ENCODE measurements at places on chromosomes 5 and 9.

DNA sequence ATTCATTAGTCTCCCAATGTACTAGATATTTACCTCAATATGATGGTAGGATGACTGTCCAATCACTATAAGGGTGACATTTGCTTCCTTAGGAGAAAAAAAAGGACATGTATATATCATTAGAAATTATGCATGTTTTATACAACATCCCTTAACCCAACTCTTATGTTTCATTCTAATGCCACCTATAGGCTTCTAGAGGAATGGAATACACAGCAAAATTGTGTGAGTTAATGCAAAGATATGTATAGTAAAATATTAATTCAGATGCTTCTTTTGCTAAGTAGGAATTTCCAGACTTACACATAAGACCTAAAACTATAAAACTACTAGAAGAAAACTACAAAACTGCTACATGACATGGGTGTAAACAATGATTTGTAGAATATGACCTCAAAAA, 3.5 kb downstream of the PRXL2C start:
- DNase-seq: no peak

GRCh38 chr9:125683486-125683885, 23.5 kb downstream of the MAPKAP1 start:
- DNase-seq: no peak

DNA sequence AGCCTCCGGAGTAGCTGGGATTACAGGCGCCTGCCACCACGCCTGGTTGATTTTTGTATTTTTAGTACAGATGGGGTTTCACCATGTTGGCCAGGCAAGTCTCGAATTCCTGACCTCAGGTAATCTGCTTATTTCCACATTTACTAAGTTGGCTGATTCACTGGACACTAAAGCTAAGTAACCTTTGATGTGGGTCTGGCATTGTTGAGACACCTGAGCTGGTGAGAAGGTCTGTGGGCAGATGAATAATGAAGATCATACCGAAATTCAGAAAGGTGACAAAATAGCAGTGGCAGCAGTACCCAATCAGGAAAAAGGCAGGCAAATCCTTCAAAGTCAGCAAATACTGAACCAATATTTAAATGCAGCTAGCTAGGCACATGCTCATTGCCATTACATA, 210.6 kb upstream of the ZNF608 start:
- DNase-seq: no peak

DNA sequence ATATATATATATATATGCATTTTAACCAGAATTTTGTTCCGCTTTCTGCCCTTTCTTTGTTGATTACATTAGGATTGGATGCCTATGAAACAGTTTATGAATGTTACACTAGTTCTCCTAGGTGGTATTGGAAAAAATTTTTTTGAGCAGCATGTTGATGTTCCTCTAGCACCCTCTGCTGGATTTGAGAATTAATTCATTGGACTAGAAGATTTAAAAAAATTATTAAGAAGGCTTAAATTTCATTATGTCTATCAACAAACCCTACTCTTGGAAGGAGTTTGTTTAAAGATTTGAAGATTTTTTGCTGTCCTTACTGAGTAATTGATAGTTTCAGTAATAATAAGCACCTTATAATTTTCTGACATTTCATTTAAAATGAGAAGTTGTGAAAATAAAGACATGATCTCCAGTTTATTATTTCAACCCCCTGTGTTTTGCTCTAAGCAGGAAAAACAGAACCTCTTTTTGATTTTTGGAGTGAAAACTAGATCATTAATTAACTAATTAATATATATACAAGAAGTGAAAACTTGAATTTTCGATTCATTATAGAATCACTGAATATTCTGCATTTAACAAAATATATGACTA, 89.6 kb downstream of the CCDC171 start:
- DNase-seq: peak; percentile 7

GRCh38 chr9:100492952-100493351, 20.0 kb downstream of the TMEFF1 start:
- DNase-seq: no peak

- DNase-seq: peak; percentile 55
Measured at GRCh38 chr5:132674671-132675506, 1.1 kb downstream of the IL4 start.

GRCh38 chr5:171543148-171543815, 123.8 kb downstream of the FGF18 start:
- no peak for DNase-seq

- DNase-seq: no peak
Measured at GRCh38 chr5:35540002-35540401, 77.7 kb upstream of the SPEF2 start.

- DNase-seq: no peak
Measured at GRCh38 chr5:25027061-25027460, 382.3 kb upstream of the CDH10 start.

Data from GM19239 (cell line).